ENCODE measurements at places on chromosomes 11 and 22.

DNA sequence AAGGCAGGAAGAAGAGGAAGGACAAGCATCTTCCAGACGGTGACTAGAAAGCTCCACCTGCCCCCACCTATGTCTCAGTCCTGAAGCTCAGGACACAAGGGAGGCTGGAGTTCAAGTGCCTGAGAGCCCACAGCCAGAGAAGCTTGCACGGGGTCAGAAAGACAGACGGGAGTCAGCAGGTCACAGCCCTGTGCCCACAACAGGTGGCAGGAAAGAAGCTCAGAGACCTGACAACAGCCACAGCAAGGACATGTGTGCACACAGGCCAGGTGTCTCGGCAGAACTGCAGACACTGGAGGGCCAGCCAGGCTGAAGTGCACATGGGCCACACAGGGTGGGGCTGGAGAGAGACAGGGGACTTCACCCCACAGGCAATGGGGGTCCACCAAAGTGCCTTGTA lies 37.2 kb upstream of the MOB2 start:
- DNase-seq: no peak

GRCh38 chr11:125063429-125064043 lies 431 bp downstream of the SLC37A2 start:
- no peak for DNase-seq

DNA sequence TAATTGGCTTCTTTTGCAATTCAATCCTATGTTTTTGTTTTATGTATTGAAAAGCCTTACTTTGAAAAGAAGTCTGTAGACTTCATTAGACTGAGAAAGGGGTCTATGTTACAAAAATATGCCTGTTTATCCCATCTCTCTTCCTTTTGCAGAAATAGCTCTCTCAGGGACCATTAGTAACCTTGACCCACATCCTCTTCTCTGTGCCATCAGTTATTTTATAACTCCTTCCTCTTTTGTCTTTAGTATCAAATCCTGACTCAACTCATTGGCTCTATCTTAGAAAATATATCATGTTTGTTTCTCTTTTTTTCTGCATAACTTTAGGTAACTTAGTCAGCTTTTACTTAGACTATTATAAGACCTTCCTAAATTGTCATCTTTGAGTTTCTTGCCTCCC lies 20.3 kb downstream of the ZC3H12C start:
- DNase-seq: no peak

GRCh38 chr11:120068114-120068573 lies 69.8 kb downstream of the TRIM29 start:
- DNase-seq: no peak
